ENCODE measurements at places on chromosomes 5 and 9. TPM values are rescaled to one million over a fixed set of nuclear protein-coding genes. Genes with fewer than 3 reads are reported as not detected.
A peak's percentile ranks its signal among the peaks of the same experiment; 100 is the strongest.

JAKMIP2 gene
- 2.9 TPM for total RNA-seq

DNA sequence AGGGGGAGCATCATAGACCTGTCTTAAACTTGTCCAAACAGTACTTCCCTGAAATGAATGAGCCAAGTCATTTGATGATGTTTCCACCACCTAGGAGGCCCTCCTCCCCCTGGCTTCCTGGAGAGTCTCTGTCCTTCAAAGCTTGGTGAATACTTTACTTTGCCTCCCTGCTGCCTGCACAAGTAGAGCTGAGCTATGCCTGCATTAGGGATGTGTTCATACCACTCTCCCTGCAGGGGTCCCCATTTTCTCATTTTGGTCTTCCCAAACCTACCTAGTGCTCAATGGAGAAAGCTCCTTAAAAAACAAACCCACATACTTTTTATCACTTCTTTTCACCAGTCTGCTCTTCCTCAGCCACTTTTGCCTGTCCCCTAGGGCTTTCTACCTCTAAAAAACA lies 7.7 kb downstream of the CCNI2 start:
- no peak overlapping the region for H3K27ac ChIP-seq
- no peak overlapping the region for H3K4me3 ChIP-seq
- H3K36me3 ChIP-seq = peaks cover 16% of the 10 kb centered on the region
- peak; percentile 50 for DNase-seq
- no peaks in the 10 kb centered on the region for H3K27me3 ChIP-seq

EQTN gene
- total RNA-seq = not detected

PCDHA12 gene
- 3.6 TPM for total RNA-seq

GRCh38 chr9:8863886-8864544 lies 1064.4 kb upstream of the DMAC1 start:
- H3K27me3 ChIP-seq = peaks cover 6% of the 10 kb centered on the region
- no peak overlapping the region for H3K4me3 ChIP-seq

DNA sequence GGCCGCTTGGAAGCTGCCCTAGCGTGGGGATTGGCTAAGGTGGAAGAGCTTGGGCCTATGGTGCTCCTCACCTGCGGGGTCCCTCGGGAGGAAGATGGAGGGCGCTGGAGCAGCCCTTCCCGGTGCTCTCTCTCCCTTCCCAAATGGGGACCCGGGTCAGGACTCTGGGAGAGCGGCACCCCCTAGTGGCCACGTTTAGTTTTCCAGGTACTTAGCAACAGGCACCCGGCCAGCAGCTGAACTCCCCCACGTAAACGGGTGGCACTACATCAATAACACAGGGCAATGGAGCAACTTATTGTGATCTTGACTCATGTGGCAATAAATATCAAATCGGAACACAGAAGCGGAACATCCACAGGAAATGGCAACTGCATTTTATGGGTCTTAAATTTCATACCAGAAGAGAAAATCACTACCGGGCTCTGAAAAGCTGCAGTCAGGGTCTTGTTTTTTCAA lies 316.6 kb downstream of the AGTPBP1 start:
- no peak overlapping the region for H3K4me3 ChIP-seq
- no peak overlapping the region for H3K27ac ChIP-seq
- peak; percentile 50 for DNase-seq
- H3K27me3 ChIP-seq = no peaks in the 10 kb centered on the region

DNA sequence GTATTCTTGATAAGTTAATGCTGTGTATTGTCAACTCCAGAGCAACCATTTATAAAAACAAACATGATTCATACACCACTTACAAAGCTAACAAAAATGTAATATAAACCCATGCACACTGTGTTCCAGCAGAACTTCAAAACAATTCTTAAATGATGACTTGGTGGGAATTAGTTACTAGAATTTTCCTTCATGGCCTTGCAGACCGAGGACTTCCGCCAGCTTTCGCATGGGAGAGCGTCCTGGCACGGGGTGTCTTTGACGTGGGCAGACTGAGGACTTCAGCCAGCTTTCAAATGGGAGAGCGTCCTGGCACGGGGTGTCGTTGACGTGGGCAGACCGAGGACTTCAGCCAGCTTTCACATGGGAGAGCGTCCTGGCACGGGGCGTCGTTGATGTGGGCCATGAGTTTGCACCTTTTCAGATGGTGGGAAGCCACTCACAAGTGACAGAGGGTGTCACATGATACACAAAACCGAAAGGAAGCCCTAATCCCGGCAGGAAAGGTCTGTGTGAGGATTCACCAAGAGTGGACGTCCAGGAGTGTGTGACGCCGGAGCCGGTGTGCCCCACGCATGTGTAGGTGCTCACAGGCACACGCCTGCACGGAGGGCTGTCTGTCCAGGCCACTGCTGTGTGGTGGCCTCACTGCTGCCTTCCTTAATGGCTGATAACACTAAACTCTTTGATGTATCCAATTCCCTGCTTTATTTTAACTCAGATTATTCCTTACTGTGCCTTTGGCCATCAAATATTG lies 211.3 kb upstream of the IRX4 start:
- no peak overlapping the region for H3K27ac ChIP-seq
- H3K27me3 ChIP-seq = no peaks in the 10 kb centered on the region
- no peak for DNase-seq
- no peak overlapping the region for H3K4me3 ChIP-seq

- no peak overlapping the region for H3K27ac ChIP-seq
- no peaks in the 10 kb centered on the region for H3K27me3 ChIP-seq
- DNase-seq = no peak
- no peaks in the 10 kb centered on the region for H3K4me1 ChIP-seq
These were observed 1190.1 kb downstream of the CDH12 start for GRCh38 chr5:21663082-21663481.

DNA sequence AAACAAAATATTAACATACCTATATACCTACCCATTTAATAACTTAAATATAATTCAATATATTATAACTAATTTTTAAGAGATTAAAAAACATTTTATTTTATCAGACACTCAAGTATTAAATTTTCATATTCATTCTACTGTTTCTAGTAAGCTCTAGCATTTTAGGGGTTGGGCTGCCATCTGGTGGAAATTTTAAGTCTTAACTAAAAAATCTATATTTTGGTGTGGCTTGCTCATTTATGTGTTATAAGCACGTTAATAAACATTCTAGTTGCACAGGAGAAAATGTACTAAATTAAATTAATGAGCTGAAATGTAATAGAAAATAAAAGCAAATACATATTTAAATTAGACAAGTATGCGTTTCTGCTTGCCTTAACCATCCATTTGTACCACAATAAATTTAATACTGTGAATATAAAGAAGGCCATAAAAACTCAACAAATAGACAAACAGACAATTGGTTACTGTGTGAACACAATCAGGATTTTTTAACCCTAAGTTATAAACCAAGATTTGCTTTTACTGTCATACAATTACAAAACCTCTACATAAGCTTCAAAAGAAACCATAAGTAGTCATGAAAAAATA lies 1728.3 kb upstream of the CDH9 start:
- no peaks in the 10 kb centered on the region for H3K27me3 ChIP-seq
- H3K27ac ChIP-seq = no peak overlapping the region
- no peaks in the 10 kb centered on the region for H3K36me3 ChIP-seq

DNA sequence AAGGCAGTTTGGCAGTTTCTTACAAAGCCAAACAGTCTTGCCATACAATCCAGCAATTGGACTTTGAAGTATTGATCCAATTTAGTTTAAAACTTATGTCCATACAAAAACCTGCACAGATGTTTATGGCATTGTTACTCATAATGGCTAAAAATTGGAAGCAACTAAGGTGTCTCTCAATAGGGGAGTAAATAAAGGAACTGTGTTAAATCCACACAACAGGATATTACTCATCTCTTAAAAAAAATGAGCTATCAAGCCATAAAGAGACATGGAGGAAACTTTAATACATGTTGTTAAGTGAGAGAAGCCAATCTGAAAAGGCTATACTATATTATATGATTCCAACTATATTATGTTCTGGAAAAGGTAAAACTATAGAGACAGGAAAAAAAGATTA lies 313.6 kb upstream of the CD180 start:
- no peaks in the 10 kb centered on the region for H3K36me3 ChIP-seq
- no peak overlapping the region for H3K4me3 ChIP-seq
- peaks cover 46% of the 10 kb centered on the region for H3K4me1 ChIP-seq
- DNase-seq = no peak

GRCh38 chr5:127567026-127567768 lies 49.8 kb downstream of the PRRC1 start:
- peaks cover 4% of the 10 kb centered on the region for H3K4me1 ChIP-seq
- H3K27ac ChIP-seq = no peak overlapping the region
- no peaks in the 10 kb centered on the region for H3K27me3 ChIP-seq
- no peak for DNase-seq

- peaks cover 6% of the 10 kb centered on the region for H3K36me3 ChIP-seq
- H3K4me3 ChIP-seq = peak overlapping the region; percentile 77
- peaks cover 23% of the 10 kb centered on the region for H3K4me1 ChIP-seq
- peaks cover 14% of the 10 kb centered on the region for H3K27me3 ChIP-seq
- H3K27ac ChIP-seq = no peak overlapping the region
These were observed 448 bp downstream of the RELL2 start for GRCh38 chr5:141637123-141637766.

GRCh38 chr9:138068601-138069035 lies 191.0 kb downstream of the CACNA1B start:
- H3K27ac ChIP-seq = no peak overlapping the region
- no peaks in the 10 kb centered on the region for H3K36me3 ChIP-seq
- H3K4me1 ChIP-seq = no peaks in the 10 kb centered on the region
- DNase-seq = no peak
- no peak overlapping the region for H3K4me3 ChIP-seq

PCDHGB6 gene
- total RNA-seq = 6.1 TPM

DNA sequence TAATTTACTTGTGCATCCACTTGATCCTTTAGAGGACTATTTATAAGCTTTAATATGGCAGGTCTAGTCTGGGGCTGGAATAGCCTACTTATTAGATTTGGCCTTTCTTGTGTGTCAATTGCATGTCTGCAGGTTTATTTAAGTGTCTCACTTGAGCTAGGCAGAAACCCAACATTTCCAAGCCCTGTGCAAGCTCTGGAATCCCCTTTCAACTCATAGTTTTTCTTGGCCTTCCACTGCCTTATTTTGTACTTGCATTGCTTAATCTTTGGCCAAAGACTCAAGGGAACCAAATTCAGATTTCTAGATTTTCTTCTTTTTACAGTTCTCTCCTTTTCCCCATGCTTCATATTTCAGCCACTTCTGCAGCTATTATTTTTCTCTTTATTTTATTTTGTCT lies 102.4 kb upstream of the RFX3 start:
- H3K4me3 ChIP-seq = no peak overlapping the region
- H3K36me3 ChIP-seq = no peaks in the 10 kb centered on the region
- H3K4me1 ChIP-seq = no peaks in the 10 kb centered on the region
- no peak for DNase-seq
- H3K27me3 ChIP-seq = no peaks in the 10 kb centered on the region

DNA sequence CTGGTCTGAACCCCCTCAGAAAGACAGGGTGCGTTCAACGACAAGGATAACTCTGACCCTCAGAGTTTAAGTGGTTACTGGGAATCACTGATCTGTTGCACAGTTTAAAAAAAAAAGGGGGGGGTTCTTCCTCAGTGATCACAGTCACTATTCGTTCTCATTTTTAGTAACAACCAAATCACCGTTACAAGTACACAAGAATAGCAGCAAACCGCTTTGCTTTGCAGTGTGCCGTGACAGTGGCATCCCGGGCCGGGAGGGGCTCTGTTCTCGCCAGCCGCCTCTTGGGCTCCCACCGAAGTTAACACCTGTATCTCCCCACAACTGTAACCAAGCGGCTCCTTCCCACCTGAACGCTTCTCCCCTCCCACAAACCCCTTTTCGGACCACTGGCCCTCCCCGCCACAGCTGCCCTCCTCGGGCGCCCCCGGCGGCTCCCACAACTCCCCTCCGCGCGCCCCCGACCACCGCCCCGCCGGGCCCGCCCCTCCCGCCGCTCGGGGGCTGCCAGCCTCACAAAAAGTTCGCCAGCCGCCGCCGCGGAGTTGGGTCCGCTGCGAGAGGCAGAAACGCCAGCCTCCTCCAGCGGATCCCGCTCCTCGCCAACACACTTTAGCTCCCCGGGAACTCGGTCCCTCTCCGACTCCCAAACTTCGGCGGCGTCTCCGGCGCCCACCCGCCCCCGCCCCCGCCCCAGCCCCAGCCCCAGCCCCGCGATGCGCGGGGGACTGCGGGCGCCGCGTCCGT lies 1.2 kb downstream of the SSBP2 start:
- H3K27ac ChIP-seq = peak overlapping the region; percentile 85
- no peaks in the 10 kb centered on the region for H3K36me3 ChIP-seq
- peak overlapping the region; percentile 66 for H3K4me3 ChIP-seq
- H3K4me1 ChIP-seq = peaks cover 5% of the 10 kb centered on the region
- no peaks in the 10 kb centered on the region for H3K27me3 ChIP-seq
- DNase-seq = peak; percentile 58

- no peak overlapping the region for H3K4me3 ChIP-seq
- DNase-seq = no peak
- no peaks in the 10 kb centered on the region for H3K4me1 ChIP-seq
- no peaks in the 10 kb centered on the region for H3K27me3 ChIP-seq
- no peak overlapping the region for H3K27ac ChIP-seq
These were observed 133.7 kb downstream of the DIRAS2 start for GRCh38 chr9:90508940-90509339.

- no peaks in the 10 kb centered on the region for H3K4me1 ChIP-seq
- no peak overlapping the region for H3K4me3 ChIP-seq
- no peak overlapping the region for H3K27ac ChIP-seq
- DNase-seq = no peak
- no peaks in the 10 kb centered on the region for H3K27me3 ChIP-seq
These were observed 51.6 kb downstream of the NUDT12 start for GRCh38 chr5:103510851-103511553.

DNA sequence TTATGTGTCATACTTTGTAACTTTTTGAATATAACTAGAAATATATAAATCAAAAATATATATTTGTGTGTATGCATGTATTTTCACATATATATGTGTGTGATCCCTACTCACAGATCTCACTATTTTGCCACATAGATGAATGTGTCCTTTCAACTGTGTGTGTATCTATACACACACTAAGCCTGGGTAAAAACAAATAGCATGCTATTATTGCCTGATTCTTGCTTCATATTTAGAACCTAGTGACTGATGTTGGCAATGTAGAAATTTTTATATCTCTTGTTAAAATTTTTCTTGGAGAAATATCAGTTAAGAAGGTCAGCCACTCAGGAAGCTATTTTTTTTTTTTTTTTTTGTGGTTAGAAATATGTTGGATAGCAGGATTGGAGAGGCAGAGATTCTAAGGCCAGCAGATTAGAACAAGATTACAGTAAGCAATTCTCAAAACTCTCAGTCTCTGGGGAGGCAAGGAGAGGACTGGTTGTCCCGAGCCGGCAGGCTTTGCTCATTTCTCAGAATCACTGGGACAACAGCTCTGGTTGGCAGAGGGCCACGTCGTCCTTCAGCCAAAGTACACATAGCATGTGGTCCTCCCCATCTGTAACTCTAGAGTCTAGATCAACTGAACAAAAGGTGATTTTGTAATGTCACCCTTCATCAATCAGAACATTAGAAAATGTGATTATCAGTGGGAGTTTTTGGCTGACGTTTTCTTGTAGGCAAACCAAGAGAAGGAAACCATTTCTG lies 19.7 kb downstream of the C6 start:
- DNase-seq = peak; percentile 80
- no peaks in the 10 kb centered on the region for H3K4me1 ChIP-seq
- H3K27ac ChIP-seq = peak overlapping the region; percentile 83
- no peaks in the 10 kb centered on the region for H3K36me3 ChIP-seq

All from lung (tissue), 17 donors.